ENCODE measurements at places on chromosomes 5 and 9. TPM values are rescaled to one million over a fixed set of nuclear protein-coding genes. Genes with fewer than 3 reads are reported as not detected.

The ARPC5L gene
- 82.0 TPM for total RNA-seq

The S1PR3 gene
- total RNA-seq: not detected

DNA sequence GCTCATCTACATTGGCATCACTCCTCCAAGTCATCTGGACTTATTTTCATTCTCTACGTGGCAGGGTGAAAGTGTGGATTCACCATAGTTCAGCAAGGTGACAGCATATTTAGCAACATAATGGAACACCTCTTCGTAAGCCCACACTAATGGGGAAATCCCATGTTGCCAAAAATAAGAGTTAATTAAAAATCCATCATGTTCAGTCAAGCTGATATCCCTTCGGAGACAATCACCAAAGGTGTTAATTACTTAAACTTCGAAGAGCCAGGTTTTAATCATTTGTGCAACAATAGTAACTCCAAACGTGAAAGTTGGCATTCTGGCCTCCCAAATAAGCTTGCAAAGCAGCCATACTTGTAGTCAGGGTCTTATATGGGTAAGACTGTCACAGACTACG is 242.9 kb downstream of the NSG2 start:
- no peaks in the 10 kb centered on the region for H3K36me3 ChIP-seq
- DNase-seq: no peak
- H3K27ac ChIP-seq: no peak overlapping the region
- H3K4me3 ChIP-seq: no peak overlapping the region
- H3K27me3 ChIP-seq: no peaks in the 10 kb centered on the region

GRCh38 chr5:118791926-118792734 is 196.2 kb downstream of the DTWD2 start:
- no peak overlapping the region for H3K4me3 ChIP-seq
- no peak overlapping the region for H3K27ac ChIP-seq
- H3K4me1 ChIP-seq: no peaks in the 10 kb centered on the region
- H3K36me3 ChIP-seq: no peaks in the 10 kb centered on the region
- H3K27me3 ChIP-seq: no peaks in the 10 kb centered on the region

DNA sequence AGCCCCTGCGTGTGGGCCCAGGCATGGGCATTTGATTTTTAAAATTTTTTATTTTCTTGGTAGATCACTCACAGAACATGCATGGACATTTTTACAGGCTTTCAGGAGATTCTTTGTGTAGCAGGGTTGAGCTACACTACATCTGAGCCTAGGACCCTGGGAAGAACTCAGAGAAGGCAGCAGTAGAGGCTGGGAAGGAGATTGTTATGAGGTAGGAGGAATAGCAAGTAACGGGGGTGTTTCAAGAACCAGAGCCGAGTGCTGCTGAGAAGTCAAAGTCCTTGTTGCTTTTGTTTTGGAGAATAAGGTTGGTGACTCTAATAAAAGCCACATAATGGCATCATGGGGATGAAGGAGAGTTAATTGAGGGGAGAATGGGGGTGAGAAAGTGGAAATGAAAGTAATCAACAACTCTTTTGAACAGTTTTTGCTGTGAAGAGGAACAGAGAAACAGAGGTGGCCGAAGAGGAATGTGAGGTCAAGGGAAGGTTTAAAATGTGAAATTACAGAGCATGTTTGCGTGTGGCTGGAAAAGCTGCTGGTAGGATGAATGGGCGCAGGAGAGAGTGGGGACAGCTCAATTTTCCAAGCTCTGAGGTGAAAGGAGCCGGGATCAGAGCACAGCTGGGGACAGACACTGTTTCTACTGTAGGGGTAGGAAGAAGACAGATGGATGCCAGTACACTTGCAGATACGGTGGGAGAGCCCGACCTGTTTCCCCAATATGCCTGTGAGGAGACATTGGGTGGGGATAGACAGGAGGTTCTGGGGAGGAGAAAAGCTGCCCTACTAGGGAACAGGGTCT is 4.7 kb upstream of the PDLIM7 start:
- H3K4me1 ChIP-seq: peaks cover 21% of the 10 kb centered on the region
- DNase-seq: no peak
- H3K36me3 ChIP-seq: no peaks in the 10 kb centered on the region
